ENCODE measurements at places on chromosomes 3 and 15.
A peak's percentile ranks its signal among the peaks of the same experiment; 100 is the strongest.

DNA sequence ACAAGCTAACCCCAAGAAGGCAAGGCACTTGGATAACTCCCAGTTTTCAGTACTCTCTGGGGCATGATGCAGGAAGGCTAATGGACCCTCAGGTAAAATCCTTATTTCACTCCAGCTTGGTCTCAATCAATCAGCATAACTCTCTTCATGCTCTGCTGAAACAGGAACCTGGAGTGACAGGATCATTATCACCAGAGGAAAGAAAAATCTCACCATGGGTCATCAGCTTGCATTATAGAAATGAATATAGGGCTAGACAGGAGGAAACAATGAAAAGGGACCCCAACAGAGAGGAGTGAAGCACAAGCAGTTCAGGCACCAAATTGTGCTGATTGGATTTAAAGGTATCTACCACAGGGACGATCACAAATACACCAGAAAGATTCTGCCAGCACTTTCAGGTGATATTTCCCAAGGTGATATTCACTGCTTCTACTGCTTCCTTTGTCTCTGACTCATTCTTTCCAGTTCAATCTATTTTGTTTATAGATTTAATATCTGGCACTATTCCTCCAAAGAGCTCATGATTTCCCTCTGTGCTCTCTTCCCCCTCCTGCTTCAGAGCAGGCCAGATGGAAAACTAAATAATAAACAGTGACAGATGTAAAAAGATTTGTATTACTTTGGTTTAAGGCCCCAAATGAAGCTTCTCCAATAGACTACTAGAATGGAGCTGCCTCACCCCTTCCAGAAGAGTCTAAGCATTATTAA is 22.9 kb upstream of the THUMPD3 start:
- DNase-seq: no peak

- peak; percentile 12 for DNase-seq
Observed at GRCh38 chr15:90184786-90185704, 16.1 kb upstream of the SEMA4B start.

- no peak for DNase-seq
Observed at GRCh38 chr15:101063212-101063611, 144.1 kb downstream of the LRRK1 start.

DNA sequence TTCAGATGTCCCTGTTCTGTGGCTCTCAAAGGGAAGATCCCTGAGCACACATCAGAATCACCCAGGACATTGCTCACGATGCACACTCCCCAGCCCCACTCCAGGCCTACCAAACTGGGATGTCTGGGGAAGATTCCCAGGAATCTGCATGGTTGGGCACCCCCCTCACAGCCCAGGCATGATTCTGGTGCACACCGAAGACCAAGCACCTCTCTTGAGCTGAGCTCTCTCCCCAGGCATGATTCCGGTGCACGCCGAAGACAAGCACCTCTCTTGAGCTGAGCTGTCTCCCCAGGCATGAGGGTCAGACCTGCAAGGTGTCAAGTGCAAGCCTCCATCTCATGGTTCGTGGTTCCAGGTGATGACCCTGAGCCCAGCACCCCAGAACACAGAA is 112.2 kb upstream of the MEF2A start:
- DNase-seq: no peak

GRCh38 chr15:73751899-73752805 is 999 bp downstream of the INSYN1 start:
- DNase-seq: no peak

DNA sequence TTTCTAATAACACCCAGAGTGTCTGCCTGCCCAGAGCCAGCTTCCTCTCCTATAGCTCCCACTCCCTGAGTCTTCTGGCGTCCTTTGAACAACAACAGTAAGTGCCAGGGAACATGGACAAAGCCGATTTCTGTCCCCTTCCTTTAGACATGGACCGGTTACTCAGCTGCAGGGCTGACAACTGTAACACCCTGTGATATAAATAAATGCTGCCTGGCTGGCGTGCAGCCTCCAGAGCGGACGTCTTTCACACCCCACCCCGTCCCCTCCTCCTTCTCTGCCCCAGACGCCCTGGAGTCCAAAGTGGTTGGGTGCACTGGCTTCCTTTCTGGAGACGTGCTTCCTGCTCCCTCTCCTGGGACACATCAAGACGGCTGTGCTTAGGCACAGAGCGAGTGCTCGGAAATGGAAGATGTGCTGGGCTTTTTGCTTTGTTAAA is 281.9 kb upstream of the LRRFIP2 start:
- no peak for DNase-seq

- DNase-seq: no peak
Observed at GRCh38 chr3:116316771-116317170, 128.5 kb downstream of the LSAMP start.

DNA sequence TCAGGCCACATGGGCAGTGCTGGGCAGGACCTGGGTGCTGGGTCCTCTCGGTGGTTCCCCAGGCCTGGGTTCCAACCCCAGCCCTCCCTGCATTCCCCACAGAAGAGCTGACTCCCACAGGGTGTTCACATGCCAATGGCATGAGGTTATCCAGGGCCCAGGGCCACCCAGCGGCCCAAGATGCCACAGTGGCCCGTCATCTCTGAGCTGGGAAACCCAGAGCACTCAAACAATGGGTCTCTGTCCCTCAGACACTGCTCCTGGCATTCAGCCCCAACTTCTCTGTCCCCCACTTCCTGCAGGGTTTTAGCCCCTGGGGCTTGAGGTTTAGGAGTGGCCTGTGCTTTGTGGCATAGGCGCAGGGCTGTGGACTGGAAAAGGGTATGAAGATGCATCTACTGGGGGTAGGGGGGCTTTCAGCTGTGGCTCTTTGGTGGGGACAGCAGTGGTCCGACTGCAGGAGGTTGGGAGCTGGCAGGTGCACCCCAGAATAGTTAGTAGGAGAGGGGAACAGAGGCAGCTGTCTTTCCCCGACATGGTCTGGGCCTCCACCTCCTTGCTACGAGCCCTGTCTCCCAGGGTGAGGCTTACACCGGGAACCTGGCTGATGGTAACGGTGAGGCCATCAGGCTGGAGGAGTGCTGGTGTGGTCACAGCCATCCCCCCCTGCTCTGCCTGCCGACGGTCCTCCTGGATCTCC is 1.7 kb downstream of the CCDC9B start:
- no peak for DNase-seq

DNA sequence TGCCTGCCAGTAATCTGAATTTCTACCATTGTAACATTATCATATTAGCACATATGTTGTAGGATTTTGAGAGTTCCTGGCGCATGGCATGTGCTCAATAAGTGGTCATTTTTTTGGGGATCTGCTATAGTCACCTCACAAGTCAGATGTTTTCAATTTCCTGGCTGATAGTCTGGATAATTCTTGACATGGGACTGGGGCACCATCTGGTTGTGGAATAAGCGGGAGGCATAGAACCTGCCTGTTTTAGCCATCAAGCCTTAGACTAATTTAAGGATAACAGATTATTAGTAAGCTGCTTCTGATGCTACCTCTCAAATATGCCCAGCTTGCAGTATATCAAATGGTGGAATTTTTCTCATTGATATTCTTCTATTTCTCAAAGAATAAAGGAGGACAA is 39.1 kb downstream of the GASK1A start:
- DNase-seq: no peak

DNA sequence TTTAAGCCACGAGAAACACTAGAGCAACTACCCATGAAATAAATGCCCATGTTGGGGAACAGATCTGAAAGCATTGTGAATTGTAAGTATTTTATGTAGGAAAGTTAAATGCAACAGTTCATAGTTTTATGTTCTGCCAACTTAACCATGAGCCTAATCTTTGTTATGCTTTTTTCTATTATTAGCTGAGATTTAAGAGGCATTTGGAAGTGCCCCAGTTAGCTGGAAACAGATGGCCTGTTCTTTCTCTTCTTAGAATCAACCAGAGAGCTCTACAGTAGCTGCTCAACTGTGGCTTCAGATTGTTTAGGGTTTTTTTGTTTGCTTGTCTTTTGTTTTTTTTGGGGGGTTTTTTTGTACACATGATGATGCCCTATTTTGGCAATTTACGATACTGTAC is 284.4 kb downstream of the KCNH8 start:
- DNase-seq: no peak

- no peak for DNase-seq
Observed at GRCh38 chr3:172520301-172520831, 2.9 kb downstream of the TNFSF10 start.

DNA sequence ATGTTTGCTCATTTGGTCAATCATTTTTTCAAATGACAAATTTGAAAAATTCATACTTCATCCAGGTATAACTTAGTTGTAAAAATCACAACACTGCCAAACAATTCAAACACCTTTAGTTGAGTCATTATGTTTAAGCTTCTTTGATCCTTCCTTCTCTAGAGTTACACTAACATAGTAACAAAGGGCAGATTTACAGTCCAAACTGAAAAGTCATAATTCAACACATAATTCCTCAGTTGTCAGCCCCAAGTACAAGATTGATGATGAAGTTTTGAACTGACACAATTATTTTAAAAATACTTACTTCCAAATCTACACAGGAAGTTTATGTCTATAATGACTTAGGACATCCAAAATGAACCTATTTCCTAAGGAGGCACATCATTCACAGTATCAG is 264.1 kb downstream of the LSAMP start:
- DNase-seq: no peak

DNA sequence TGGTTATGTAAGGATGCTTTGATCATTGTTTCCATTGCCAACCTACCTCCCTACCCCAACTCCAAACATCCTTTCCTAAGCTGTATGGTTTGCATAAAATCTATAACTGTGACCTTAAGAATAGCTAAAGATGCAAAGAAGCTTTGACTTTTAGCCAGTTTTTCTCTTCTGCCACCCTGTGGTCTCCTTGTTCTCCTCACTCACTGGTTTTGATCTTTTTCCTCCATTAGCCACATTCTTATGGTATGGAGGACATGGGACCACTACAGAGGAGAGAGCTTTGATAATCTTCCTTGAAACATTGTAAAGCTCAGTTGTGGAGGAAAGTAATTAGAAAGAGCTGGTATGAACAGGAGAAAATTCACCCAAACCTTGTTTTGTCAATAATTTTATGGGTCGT is 115.9 kb downstream of the NEK11 start:
- DNase-seq: no peak

DNA sequence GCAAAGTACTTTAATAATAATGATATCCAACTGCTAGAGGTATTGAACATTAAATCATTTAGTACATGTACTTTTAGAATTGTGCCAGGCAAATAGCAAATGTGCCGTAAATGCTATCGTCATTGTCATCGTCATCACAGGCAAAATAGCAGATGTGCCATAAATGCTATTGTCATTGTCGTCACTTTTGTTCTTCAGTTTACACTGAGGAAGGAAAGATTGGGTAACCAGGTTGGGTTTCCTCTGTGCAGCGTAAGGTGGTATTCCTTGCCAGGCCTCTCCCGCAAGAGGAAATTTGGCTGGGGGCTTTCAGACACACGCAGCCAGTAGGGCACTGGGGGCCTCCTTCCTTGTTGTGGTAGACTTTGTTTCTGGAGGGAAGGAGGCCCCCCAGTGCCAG is 26.4 kb downstream of the ABHD17C start:
- no peak for DNase-seq

GRCh38 chr3:186169379-186169778 is 60.5 kb upstream of the ETV5 start:
- DNase-seq: no peak

- DNase-seq: no peak
Observed at GRCh38 chr3:61903931-61904657, 342.7 kb downstream of the PTPRG start.

DNA sequence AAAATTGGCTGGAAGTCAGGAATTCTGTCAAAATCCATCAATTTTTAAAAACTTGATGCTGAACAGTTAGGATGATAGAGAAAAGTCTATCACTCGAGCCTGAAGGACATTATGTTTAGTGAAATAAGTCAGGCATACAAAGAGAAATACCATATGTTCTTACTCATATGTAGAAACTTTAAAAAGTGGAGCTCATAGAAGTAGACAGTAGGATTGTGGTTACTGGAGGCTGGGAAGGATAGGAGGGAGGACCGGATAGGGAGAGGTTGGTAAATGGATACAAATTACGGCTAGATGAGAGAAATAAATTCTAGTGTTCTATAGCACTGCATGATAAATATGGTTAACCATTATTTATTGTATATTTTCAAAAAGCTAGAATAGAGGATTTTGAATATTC is 389.5 kb upstream of the RASGRP1 start:
- no peak for DNase-seq

- DNase-seq: no peak
Observed at GRCh38 chr3:93855401-93855800, 118.3 kb downstream of the PROS1 start.

- no peak for DNase-seq
Observed at GRCh38 chr3:8499181-8499611, 2.4 kb upstream of the LMCD1 start.

- no peak for DNase-seq
Observed at GRCh38 chr15:88615303-88616107, 5.6 kb upstream of the AEN start.

- DNase-seq: no peak
Observed at GRCh38 chr3:71509066-71509465, 74.5 kb downstream of the FOXP1 start.

DNA sequence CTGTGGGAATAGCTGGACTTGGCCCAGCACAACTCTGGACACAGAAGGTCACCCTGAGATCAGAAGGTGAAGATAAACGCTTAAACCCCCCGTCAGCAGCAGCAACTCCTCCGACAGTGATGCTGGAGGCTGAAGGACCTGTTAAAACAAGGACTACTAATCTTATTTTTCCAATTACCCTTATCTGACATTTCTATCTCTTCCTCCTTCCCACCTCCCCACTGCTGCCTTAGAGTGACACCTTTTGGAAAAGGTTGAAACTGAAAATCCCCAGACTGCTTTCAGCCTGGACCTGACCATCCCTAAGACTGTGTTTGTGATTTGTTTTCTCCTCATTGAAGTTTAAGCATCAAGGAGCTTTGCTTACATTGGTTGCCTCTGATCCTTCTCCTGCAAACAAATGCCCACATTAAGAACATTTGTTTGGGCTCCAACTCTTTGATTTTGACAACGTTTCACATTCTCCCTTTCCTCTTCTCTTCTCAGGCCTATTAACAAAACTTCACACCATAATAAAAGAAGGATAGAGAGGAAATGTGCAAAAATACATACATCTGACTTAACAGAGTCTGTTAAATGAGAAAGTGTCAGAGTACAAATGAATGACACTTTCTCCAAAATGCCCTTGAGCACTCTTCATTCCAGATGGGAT is 410.6 kb upstream of the WNT5A start:
- DNase-seq: no peak

GRCh38 chr15:78209646-78210348 is 24.6 kb downstream of the ACSBG1 start:
- DNase-seq: no peak

DNA sequence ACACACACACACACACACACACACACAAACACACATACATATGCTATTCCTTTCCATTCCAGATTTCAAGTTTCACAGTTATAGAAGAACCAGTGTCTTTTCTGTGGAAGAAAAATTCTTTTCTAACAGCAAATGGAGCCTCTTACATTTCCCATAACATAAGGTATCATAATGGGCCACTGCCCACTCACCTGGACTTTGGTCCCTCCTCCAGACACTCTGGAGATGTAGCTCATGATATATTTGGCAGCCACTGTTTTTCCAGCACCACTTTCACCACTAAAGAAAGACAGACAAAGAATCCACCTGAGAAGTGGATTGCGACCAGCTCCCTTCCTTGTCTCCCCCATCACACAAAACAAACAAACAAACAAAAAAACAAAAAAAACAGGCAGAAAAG is 29.8 kb downstream of the LDHAL6B start:
- DNase-seq: no peak
